ENCODE measurements at places on chromosomes 13 and 19. TPM values are rescaled to one million over a fixed set of nuclear protein-coding genes. Genes with fewer than 3 reads are reported as not detected.

The KIR2DL3 gene
- not detected for total RNA-seq

The KIR2DL1 gene
- not detected for total RNA-seq

The ZBTB32 gene
- not detected for total RNA-seq

The CCDC9 gene
- total RNA-seq: 8.2 TPM

The ZNF850 gene
- total RNA-seq: 2.2 TPM

The ZNF541 gene
- total RNA-seq: not detected

The PLPPR3 gene
- total RNA-seq: not detected

The NUDT19 gene
- total RNA-seq: 15.7 TPM

The DPY19L3 gene
- total RNA-seq: 8.3 TPM

The NLRP9 gene
- not detected for total RNA-seq

The KIRREL2 gene
- total RNA-seq: not detected

The DAND5 gene
- 0.14 TPM for total RNA-seq

The NLRP8 gene
- total RNA-seq: not detected

The ZNF442 gene
- 0.99 TPM for total RNA-seq

The ZNF784 gene
- total RNA-seq: 3.9 TPM

The NLRP5 gene
- not detected for total RNA-seq

The ZNF540 gene
- 0.27 TPM for total RNA-seq

The ZNF793 gene
- 4.9 TPM for total RNA-seq

The PEG3 gene
- 0.39 TPM for total RNA-seq

The CTXN1 gene
- 1.7 TPM for total RNA-seq

The PNMA8A gene
- total RNA-seq: 1.4 TPM

The CELF5 gene
- 0.20 TPM for total RNA-seq

The ZNF525 gene
- 10.2 TPM for total RNA-seq

The CLDN10 gene
- not detected for total RNA-seq

The KLHL1 gene
- not detected for total RNA-seq

The YJEFN3 gene
- total RNA-seq: 0.35 TPM

The CYTH2 gene
- total RNA-seq: 34.1 TPM

The ANKLE1 gene
- total RNA-seq: 2.7 TPM

The PRKACA gene
- total RNA-seq: 36.0 TPM

The C13orf42 gene
- total RNA-seq: not detected

The RNASEH2A gene
- 46.6 TPM for total RNA-seq

Data from foreskin keratinocyte (primary cell).